ENCODE measurements at places on chromosomes 11 and 22.

GRCh38 chr11:105357146-105357545 lies 217.6 kb upstream of the CARD18 start:
- no peak for DNase-seq

DNA sequence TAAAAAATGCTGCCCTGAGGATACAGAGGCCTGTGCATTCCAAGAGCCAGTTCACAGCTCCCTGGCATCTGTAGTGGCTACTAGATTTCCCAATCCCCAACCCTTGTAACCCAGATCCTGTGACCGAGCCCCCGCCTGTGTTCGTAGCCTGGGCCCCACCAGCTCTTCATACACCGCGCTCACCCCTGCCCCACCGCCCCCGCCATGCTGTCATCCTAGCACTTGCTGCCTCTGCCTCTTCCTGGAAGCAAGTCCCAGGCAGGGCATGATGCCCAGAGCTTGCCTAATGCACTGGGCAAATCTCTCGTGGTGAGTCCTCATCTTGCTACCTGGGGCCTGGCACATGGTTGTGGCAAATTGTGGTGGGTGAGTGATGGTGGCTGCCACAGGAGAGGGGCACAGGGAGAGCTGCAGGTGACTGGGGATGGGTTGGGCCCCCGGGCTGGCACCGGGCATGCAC lies 7.1 kb downstream of the MGAT3 start:
- DNase-seq = no peak

DNA sequence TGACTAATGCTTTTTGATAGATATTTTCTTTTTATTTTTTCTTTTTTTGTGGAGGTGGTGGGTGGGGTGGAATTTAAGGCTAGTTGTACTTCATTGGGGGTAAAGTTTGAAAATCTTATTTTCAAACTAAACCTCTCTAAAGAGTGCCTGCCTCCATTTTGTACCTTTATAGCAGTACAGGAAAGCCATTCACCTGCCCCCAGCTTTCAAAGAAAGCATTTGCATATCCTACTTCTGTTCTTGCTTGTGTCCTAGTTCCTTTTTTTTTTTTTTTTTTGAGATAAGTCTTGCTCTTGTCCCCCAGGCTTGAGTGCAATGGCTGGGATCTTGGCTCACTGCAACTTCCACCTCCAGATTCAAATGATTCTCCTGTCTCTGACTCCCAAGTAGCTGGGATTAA lies 766.2 kb upstream of the LRRC4C start:
- DNase-seq = no peak

- no peak for DNase-seq
Observed at GRCh38 chr22:49547751-49548239, 279.9 kb downstream of the BRD1 start.

- no peak for DNase-seq
Observed at GRCh38 chr11:19025481-19026406, 34.8 kb downstream of the MRGPRX2 start.

- no peak for DNase-seq
Observed at GRCh38 chr11:101127699-101128570, 1.7 kb downstream of the PGR start.

- no peak for DNase-seq
Observed at GRCh38 chr11:10012068-10012467, 282.0 kb downstream of the SBF2 start.

DNA sequence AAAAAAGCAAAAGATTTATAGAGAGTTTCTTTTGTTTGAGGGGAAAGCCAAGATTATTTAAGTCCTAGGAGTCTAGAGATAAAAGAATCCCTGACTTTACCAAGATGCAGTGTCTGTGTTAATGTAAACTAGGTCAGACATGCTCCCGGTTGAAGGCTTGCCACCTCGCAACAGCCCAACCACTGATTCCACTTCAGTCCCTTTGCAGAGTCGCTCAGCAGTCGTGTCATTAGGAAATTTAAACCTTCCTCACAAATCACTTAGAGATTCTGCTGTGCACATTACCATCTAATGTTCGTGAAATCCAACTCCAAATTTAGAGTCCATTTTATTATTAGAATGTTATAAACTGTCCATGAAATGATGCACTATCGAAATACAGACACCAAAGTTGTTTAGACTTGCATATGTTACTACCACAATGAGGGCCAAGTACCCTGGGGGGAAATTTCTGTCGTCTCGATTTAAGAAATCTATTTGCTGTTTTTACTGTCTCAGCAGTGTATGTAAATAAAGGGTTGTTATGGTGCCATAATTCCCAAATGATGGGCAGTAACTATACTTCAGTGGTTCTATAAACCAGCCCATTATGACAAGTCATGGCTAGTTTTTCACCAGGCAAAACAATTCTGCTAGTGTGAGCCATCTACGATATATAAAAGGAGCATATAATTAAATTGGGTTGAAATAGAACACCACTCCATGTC lies 101.4 kb upstream of the MTNR1B start:
- DNase-seq = no peak

GRCh38 chr11:102912482-102912830 lies 37.7 kb upstream of the MMP12 start:
- DNase-seq = no peak

GRCh38 chr22:37581504-37581903 lies 1.6 kb upstream of the LGALS2 start:
- no peak for DNase-seq

DNA sequence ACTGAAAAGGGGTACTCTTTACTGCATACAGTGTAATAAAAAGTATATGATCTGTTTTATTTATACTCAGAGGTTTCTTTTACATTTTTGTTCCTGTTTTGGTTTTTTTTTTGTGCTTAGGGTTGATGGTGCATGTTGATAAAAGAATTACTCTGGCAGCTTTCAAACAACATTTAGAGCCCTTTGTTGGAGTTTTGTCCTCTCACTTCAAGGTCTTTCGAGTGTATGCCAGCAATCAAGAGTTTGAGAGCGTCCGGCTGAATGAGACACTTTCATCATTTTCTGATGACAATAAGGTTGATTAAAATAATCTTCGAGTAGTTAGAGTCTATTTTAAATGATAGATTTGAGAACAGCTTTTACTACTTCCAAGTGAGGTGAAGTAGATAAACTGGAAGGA lies 60.6 kb downstream of the DKK3 start:
- DNase-seq = no peak

DNA sequence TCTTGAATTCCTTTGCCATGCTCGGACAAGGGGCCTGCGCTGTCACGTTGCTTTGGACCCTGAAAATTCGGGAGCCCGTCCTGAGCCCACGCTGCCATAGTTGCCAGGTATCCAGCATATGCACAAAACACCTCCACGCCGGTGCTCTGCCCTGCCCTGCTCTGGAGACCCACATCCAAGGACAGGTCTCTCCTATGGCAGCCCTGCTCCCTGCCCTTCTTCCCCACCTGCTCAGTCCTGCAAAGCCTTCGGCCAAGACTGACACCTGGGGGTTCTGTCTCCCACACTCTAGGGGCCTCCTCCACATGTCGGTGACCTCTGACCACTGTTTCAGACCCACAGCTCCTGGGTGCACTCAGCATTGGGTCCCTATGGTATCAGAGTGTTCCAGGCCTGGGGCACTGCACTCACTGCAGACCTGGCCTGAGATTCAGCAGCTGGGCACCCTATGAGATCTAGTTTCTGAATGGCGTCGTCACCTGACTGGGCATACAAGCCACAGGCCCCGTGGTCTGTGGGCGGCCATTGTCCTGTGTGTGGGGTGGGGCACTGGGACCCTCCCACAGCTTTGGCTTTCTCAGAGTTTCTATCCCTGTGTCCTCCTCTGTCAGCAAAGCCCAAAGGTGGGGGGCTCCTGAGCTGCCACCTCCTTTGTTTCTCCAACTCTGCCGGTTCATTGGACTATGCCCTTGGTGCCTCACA lies 2.0 kb upstream of the KRTAP5-6 start:
- no peak for DNase-seq

GRCh38 chr11:1163911-1164735 lies 6.4 kb downstream of the MUC5AC start:
- no peak for DNase-seq
